ENCODE measurements at places on chromosomes 12 and 14.
A peak's percentile ranks its signal among the peaks of the same experiment; 100 is the strongest.

GRCh38 chr14:37544407-37544806 is 50.6 kb downstream of the FOXA1 start:
- DNase-seq: no peak

- DNase-seq: peak; percentile 47
These were observed 42.8 kb downstream of the KDM2B start for GRCh38 chr12:121537814-121538698.

DNA sequence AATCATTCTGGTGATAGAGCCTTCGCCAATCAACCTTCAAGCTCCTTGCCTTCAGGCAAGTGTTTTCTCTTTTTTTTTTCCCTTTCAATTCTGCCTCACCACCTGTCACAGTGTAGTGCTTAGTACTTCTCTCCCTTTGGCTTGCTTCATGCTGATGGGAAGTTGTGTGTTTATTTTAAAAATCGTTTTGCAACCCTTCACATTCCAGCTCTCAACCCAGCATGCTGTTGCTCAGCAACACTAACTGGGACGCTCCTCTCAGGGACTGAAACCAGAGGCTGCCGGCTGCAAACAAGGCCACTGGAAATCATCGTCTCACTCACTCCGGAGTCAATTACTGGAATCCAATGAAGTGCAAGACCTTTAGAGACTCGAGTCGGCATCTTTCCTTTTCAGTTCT is 342.7 kb downstream of the PRKD1 start:
- DNase-seq: no peak

DNA sequence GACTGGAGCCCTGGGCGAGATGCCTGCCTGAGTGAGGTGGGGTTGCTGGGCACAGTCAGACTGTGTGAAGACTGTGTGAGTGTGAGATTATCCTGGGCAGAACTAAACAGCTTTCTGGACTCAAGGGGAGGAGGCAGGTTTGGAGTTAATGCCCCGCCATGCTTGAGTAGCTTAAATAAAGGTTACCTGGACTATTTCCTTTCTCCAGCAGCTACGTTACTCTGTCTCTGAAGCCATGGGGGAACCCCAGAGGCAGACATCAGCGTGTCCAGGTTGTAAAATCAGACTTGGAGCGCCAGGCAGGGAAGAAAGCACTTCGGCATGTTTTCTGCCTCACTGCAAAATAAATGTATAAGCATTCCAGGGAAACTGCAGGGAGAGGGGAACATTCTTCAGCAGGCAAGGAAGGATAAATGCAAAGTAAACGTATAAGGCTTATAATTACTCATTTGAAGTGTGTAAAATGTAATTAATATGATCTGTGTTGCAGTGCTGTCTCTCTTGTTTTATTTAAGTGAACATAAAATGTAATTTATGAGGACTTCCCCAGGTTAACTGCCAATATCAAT is 129.7 kb downstream of the CHST11 start:
- no peak for DNase-seq

- DNase-seq: no peak
These were observed 77.1 kb upstream of the DICER1 start for GRCh38 chr14:95234426-95234825.

Measured in GM12892 (cell line).